Activated B cell treated with CpG ODN at 0.5 μM for 24 hours (primary cell): ENCODE measurements at places on chromosomes 3 and 15.

DNA sequence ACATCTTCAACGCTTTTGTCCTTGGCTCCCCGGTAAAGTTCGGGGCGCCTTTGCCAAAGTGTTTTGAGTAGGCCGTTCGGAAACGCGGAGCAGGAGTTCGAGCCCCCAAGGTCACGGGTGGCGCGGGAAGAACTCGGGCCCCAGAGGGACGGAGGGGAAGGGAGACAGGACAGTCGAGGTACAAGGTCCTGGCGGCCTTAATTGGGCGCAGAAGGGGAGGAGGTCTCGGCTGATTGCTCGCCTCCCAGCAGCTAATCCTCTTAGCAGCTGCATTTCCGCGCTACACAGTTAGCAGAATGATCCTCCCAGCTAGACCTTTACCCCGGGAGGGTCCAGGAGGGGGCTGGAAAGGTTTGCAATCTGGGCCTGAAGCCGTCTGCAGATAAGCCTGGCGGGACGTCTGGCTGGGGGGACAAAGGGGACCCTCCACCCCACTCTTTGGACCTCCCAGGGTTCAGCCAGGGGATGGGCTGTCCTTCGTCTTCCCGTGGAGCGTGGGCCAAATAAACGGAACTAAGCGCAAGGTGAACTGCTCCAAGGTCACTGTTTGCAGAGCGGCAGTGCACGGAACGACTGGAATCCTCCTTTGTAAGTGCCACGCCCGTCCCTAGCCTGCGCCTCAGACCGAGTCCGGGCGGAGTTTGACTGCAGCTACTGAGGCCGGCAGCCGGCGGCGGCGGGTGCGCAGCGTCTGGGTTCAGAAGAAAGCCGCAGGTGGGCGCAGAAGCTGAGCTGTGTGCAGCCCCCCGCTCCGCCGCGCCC lies 7.2 kb downstream of the EOMES start:
- H3K4me3 ChIP-seq, result peak overlapping the region; percentile 38
- H3K27ac ChIP-seq, result no peak overlapping the region
- H3K27me3 ChIP-seq, result peaks cover 78% of the 10 kb centered on the region

GRCh38 chr15:37979671-37980409 lies 45.4 kb downstream of the TMCO5A start:
- no peak overlapping the region for H3K27ac ChIP-seq
- no peaks in the 10 kb centered on the region for H3K36me3 ChIP-seq
- H3K27me3 ChIP-seq, result peaks cover 8% of the 10 kb centered on the region
- no peak overlapping the region for H3K4me3 ChIP-seq
- no peak for DNase-seq

GRCh38 chr3:151168269-151169094 lies 34.5 kb downstream of the GPR171 start:
- H3K27ac ChIP-seq, result no peak overlapping the region
- H3K4me1 ChIP-seq, result peaks cover 43% of the 10 kb centered on the region
- no peaks in the 10 kb centered on the region for H3K36me3 ChIP-seq
- H3K27me3 ChIP-seq, result no peaks in the 10 kb centered on the region
- no peak overlapping the region for H3K4me3 ChIP-seq

- no peaks in the 10 kb centered on the region for H3K4me1 ChIP-seq
- no peak for DNase-seq
- H3K27ac ChIP-seq, result no peak overlapping the region
Observed at GRCh38 chr3:141729240-141729639, 8.9 kb upstream of the RNF7 start.

- no peak overlapping the region for H3K27ac ChIP-seq
- H3K27me3 ChIP-seq, result no peaks in the 10 kb centered on the region
- no peaks in the 10 kb centered on the region for H3K4me1 ChIP-seq
- H3K4me3 ChIP-seq, result no peak overlapping the region
Observed at GRCh38 chr15:47523681-47524475, 193.4 kb upstream of the SEMA6D start.

DNA sequence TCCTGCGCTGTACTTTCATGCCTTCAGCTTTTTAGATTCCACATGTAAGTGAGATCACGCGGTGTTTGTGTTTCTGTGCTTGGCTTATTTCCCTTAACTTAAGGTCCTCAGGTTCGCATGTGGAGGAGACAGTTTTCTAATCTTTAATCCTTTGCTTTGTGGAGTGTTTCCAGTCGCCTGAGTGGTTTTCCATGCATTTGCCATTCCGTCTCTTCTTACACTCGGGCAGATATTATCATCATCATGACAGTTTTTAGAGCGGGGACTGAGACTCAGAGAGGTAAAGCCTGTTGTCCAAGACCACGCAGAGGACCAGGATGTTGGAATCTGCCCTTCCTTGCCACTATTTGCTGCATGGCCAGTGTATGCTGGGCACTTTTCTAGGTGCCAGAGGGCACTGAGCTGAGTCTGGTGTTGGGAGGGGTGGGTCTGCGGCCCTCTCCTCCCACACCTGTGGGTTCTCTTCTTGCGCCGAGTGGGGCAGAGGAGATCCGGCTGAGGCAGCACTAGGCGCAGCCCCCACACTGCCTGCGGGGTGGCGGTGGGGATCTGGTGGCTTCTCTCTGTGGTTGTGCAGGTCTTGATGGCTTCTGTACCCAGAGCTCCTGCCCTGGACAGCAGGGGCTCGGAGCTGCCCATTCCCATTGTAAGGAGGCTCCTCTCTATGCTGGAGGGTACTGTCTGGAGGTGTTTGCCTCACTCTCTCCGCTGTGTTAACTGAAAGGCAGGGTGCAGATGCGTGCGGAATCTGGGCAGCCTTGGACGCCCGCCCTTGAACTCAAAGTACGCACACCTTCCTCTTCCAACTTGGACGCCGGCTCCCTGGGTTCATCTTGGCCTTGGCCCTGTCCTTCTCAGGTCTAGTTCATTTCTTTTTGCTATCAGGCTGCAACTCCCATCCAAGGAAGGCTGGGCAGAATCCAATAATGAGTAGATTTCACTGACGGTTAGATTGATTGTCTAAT lies 156.0 kb upstream of the RGMA start:
- H3K36me3 ChIP-seq, result no peaks in the 10 kb centered on the region
- no peaks in the 10 kb centered on the region for H3K27me3 ChIP-seq
- no peaks in the 10 kb centered on the region for H3K4me1 ChIP-seq
- H3K4me3 ChIP-seq, result no peak overlapping the region
- no peak for DNase-seq

- H3K4me1 ChIP-seq, result no peaks in the 10 kb centered on the region
- no peak overlapping the region for H3K27ac ChIP-seq
- peaks cover 2% of the 10 kb centered on the region for H3K27me3 ChIP-seq
- no peak for DNase-seq
- H3K4me3 ChIP-seq, result no peak overlapping the region
Observed at GRCh38 chr3:60186359-60186758, 1064.9 kb downstream of the FHIT start.

GRCh38 chr15:25947323-25948314 lies 84.5 kb upstream of the ATP10A start:
- no peak overlapping the region for H3K4me3 ChIP-seq
- DNase-seq, result no peak
- no peaks in the 10 kb centered on the region for H3K36me3 ChIP-seq

GRCh38 chr3:28250999-28251398 lies 9.6 kb downstream of the CMC1 start:
- H3K4me3 ChIP-seq, result no peak overlapping the region
- DNase-seq, result no peak
- H3K36me3 ChIP-seq, result no peaks in the 10 kb centered on the region
- H3K27ac ChIP-seq, result no peak overlapping the region
- H3K4me1 ChIP-seq, result peaks cover 39% of the 10 kb centered on the region

GRCh38 chr3:47288966-47289910 lies 6.5 kb downstream of the KLHL18 start:
- no peak overlapping the region for H3K27ac ChIP-seq
- H3K36me3 ChIP-seq, result peaks cover 50% of the 10 kb centered on the region
- no peaks in the 10 kb centered on the region for H3K27me3 ChIP-seq
- no peak overlapping the region for H3K4me3 ChIP-seq

- no peak overlapping the region for H3K27ac ChIP-seq
- no peak overlapping the region for H3K4me3 ChIP-seq
- no peak for DNase-seq
Observed at GRCh38 chr3:187626581-187626980, 43.6 kb downstream of the SST start.

- H3K4me1 ChIP-seq, result no peaks in the 10 kb centered on the region
- no peak overlapping the region for H3K4me3 ChIP-seq
- no peak for DNase-seq
- H3K27ac ChIP-seq, result no peak overlapping the region
Observed at GRCh38 chr3:79809106-79809505, 41.3 kb upstream of the ROBO1 start.

DNA sequence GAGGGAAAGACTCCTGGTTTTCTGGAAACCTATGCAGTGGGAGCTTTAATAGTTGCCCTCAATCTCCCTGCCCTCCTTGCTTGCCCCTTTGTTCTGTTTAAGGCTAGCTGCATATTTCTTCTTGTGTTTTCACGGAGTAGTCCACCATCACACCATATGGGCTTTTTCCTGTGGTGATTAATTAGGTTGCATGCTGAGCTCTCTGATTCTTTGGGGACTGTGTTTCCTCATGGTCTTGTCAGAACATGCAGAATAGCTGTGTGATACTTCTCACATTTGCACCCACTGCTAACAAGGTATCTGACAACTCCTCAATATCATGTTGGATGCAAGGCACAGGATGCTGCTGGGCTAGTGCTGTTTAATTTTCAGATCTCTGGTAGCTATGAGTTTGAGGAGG lies 139.6 kb downstream of the PTPRG start:
- H3K27me3 ChIP-seq, result no peaks in the 10 kb centered on the region
- DNase-seq, result no peak
- H3K27ac ChIP-seq, result no peak overlapping the region
- H3K36me3 ChIP-seq, result no peaks in the 10 kb centered on the region

DNA sequence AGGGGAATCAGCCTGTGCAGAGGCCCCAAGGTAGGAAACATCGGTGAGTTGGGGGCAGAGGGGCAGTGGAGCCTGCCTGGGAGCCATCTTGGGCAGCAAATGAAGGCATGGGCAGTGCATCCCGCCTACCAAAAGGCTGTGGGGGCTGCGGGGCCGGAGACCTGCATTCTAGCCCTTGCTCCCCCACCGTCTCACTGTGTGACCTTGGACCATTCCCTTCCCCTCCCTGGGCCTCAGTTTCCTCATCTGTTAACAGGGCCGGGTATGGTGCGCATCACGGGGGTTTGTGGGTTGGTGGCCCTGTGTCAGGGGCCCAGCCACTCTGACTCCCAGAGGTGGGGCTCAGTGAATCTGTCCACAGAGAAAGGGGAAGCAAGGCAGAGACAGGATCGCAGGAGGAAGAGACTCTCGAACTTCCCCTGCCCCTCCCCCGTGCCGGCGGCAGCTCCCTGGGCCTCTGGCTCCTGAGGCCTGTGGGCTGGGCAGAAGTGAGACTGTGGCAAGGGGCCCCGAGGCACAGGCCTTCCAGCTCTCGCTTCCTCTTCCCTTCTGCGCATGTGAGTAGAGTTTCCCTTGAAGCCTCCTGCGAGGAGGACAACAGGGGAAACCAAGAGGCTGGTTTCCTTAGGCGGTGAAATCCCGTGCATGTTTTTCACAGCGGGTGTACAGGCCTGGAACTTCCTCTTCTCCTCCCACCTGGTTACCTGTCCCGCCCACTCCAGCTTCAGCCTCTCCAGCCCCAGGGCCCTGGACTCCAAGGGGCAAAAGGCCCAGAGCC lies 42.9 kb downstream of the IDH2 start:
- DNase-seq, result peak; percentile 85
- peak overlapping the region; percentile 70 for H3K4me3 ChIP-seq
- no peaks in the 10 kb centered on the region for H3K36me3 ChIP-seq
- no peaks in the 10 kb centered on the region for H3K27me3 ChIP-seq
- peak overlapping the region; percentile 97 for H3K27ac ChIP-seq
- peaks cover 81% of the 10 kb centered on the region for H3K4me1 ChIP-seq

- peak within 1 kb of the TSS; percentile 94 for H3K27ac ChIP-seq
- H3K4me3 ChIP-seq, result peak within 1 kb of the TSS; percentile 92
- peaks cover 3% of the 10 kb centered on the region for H3K36me3 ChIP-seq
- DNase-seq, result peak; percentile 69
Observed at GRCh38 chr3:160755776-160756304, at the start of gene PPM1L. TSS of gene PPM1L (plus strand) at chr3:160756231.

DNA sequence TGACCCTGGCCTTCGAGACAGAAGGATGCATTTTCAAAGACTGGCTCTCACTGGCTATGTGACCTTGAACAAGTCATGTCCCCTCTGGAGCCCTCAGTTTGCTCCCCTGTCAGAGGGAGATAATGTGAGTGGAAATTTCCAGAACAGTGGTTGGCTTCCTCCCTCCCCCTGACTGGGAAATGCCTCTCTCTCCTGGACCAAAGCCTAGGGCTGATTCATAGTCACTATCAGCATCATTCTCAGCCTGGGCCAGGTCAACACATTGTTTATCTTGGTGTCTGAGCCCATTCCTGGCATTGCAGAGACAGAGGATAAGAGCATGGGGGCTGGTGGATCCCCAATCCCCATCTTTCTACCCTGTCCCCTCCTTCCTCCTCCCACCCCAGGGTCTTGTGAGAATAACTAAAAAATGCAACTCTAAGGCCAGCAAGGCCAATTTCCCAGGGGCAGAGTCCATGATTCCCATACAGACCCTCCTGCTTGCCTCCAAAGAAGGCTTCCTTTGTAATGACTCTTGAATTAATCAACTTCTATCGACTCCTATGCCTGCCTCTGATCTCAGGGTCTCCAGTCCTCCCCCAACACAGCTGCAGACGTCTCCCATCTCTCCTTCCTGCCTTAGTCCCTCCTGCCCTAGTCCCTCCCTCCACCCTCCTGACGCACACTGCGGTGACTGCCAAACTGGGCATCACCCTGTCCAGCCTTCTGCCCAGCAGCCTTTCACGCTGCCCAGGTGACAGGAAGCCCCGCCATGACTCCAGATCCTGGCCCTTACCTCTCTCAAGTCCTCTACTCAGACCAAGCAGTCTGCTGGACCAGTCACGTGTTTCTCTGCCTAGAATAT lies 35.4 kb upstream of the CORO2B start:
- no peaks in the 10 kb centered on the region for H3K4me1 ChIP-seq
- no peak for DNase-seq
- no peak overlapping the region for H3K4me3 ChIP-seq

DNA sequence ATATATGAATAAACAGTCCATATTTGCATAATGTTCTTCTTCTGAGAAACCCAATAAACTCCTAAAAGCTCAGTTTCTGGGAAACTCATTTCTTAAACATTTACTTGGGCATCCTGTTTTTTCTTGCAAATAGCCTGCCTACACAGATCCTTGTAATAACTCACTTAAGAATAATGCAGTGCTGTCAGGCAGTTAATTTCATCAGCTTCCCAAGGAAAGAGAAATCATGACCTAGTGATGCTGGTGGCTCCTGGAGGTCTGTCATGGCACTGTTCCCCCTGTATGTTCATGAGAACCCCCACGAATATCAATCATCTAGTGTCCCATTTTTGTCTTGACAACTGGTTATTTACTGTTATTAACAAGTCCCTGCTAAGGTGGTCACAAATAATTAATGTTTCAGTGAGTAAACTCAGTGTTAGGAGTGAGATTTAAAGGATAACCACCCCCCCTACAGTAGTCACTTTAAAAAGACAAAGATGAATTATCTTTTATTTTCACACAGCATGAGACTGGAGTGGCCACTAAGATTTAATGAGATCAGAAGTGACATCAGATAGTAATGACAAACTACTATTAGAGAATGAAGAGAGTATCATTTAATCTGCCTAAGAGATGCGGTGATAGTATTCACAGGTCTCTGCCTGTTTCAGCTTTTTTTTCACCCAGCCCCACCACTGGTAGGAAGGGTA lies 279.5 kb upstream of the NECTIN3 start:
- H3K36me3 ChIP-seq, result no peaks in the 10 kb centered on the region
- no peak overlapping the region for H3K4me3 ChIP-seq
- DNase-seq, result no peak
- H3K27ac ChIP-seq, result no peak overlapping the region
